ENCODE measurements at places on chromosomes 3 and 15.

- DNase-seq: no peak
These were observed 16.8 kb upstream of the CA12 start for GRCh38 chr15:63398456-63398855.

DNA sequence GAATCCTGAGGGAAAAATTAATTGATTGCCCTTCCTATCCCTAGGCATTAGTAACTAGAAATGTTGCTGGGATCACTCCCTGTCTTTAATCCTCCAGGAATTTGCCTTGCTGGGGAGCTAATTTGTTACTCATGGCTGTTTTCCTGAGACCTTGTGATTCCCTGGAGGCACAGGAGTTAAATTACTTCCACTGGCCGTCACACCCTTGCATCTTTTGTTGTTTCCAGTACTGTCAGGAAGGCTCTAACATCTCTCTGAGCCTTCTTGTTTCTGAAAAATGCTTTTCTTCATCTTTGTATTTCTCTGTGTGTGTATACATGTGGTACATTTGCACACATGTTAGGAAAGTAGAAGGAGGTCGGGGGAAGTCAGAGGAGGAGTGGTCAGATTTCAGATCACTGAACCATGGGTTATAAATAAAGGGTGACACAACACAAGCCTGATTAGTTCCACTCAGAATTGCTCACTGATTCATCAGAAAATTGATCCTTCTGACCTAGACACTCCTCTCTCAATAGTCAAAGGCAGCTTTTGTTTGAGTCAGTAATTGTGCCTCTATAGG, 23.5 kb upstream of the LRRFIP2 start:
- no peak for DNase-seq

- DNase-seq: no peak
These were observed 17.8 kb upstream of the SCAMP5 start for GRCh38 chr15:74977599-74977998.

DNA sequence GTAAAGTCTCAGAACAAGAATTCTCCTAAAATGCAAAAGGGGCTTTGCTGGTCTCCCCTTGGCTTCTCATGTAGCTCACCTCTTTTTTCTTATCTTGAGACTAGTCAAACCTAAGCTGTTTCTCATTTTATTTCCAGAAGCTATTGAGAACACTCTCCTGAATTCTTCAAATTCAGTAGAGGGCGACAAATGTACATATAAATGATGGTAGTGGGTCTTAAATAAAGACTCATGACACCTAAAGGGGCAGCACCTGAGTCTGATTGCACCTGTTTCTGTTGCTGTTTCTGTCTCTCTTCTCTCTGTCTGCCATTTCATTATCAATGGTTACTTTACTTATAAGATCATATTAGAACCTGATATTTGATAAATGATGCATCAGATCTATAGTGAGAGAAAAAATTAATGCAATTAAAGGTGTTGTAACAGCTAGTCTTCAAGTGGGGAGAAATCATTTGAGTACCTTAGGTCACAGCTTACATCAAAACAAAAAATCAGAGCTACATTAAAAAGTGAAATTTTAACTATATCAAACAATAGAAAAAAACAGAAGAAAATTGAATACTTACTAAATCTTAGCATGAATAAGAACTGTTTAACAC, 7.0 kb downstream of the ADIPOQ start:
- DNase-seq: no peak

- DNase-seq: no peak
These were observed 85.3 kb upstream of the SLC6A6 start for GRCh38 chr3:14317057-14317553.

GRCh38 chr3:195761567-195762248, 40.9 kb downstream of the MUC20 start:
- no peak for DNase-seq

GRCh38 chr3:13494463-13495350, 14.6 kb downstream of the HDAC11 start:
- DNase-seq: no peak

GRCh38 chr3:46280105-46280797, 38.0 kb downstream of the CCR3 start:
- DNase-seq: peak; percentile 22

Measured in activated CD4-positive, CD25-positive, alpha-beta regulatory T cell treated with anti-CD3 and anti-CD28 coated beads, Interleukin-2, amount 50 U/mL, for 16 hours (primary cell).